Fibroblast of mammary gland (primary cell): ENCODE measurements at places on chromosomes 12 and 14.

GRCh38 chr12:108016022-108016564 is 113.0 kb upstream of the WSCD2 start:
- no peak for DNase-seq

- peak; percentile 36 for DNase-seq
These were observed 42.1 kb downstream of the GPR68 start for GRCh38 chr14:91202234-91202974.

- peak; percentile 64 for DNase-seq
These were observed 108.7 kb upstream of the CCND2 start for GRCh38 chr12:4164559-4165558.

DNA sequence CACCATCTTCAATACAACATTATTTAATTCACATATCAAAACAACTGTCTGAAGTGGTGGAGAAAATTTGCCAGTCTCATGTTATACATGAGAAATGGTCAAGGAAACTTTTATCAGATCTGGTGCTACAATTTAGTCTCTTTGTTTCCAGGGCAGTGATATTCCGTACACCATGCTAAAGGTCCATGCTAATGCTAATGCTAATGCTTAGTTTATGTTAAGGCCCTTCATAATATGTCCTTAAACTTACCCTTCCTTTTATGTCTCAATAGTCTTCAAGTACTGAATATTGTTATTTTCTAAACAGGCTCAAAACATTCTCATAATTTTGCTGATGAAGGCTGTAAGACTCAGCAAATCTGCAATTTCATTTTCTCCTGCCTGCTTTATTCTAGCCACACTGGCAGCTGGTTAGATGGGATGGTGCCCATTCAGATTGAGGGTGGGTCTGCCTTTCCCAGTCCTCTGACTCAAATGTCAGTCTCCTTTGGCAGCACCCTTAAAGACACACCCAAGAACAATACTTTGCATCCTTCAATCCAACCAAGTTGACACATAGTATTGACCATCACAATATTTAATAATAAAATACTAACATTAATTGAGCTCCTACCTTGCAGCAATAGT is 59.8 kb downstream of the TMEM117 start:
- no peak for DNase-seq

DNA sequence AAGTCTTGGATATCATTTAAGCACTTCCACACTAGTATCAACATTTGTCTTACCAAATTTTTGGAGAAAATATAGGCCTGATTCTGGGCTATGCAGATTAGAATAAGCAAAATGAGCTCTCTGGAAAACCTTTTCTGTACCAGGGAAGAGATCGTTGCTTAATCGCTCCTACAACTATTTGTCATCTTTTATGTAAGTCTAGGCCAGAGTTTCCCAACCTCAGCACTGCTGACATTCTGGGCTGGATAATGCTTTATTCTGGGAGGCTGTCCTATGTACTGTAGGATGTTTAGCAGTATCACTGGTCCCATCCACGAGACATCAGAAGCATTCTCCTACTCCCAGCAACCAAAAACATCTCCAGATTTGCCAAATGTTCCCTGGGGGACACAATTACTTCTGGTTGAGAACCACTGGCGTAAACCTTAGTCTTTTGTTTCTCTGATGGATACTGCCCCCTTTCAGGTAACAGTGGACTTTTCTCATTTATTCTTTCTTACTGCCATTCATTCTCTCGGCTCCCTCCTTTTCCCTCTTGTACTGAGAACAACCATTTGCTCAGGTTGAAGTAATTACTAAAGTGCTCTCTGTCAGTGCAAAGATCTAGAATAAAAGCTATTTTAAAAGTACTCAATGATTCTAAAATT is 316.9 kb upstream of the E2F7 start:
- DNase-seq, result peak; percentile 59

GRCh38 chr14:93893661-93894261 is 33.4 kb upstream of the FAM181A start:
- no peak for DNase-seq

DNA sequence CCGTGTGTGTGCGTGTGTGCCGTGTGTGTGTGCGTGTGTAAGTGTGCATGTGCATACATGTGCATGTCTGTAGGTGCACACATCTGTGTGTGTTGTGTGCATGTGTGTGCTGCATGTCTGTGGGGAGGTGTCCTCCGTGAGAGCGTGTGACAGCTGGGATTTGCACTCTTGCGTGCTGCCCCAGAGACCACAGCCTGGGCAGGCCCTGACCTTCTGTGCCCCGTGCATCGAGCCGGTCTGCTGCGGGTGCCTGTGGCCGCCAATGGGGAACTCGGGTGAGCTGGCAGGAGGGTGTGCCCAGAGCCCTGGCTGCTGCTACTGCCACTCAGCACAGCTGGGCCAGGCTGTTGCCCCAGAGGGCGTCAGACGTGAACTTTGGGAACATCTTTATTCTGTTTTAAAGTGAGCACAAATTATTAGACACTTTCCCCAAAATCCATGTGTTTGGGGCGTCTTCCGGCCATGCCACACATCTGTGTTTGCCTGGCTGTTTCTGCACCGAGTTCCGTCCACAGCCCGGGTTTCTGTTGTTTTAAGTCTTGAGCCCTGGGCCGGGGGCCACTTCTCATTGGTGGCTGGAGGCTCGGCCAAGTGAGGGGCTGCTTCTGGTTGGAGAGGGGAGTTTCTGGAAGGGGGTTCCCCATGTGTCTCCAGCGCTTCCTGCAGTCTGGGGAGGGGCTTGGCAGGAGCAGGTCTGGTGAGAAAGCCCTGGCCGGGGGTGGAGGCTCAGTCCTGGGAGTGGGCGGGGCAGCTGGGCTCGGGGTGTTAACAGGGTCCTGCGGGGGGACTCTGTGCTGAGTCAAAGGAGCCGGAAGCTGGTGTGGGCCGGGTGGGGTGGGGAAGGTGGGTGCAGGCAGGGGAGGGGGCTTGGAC is 7.6 kb downstream of the CEP170B start:
- DNase-seq, result peak; percentile 46

GRCh38 chr14:88998027-88998426 is 173.6 kb downstream of the TTC8 start:
- no peak for DNase-seq

DNA sequence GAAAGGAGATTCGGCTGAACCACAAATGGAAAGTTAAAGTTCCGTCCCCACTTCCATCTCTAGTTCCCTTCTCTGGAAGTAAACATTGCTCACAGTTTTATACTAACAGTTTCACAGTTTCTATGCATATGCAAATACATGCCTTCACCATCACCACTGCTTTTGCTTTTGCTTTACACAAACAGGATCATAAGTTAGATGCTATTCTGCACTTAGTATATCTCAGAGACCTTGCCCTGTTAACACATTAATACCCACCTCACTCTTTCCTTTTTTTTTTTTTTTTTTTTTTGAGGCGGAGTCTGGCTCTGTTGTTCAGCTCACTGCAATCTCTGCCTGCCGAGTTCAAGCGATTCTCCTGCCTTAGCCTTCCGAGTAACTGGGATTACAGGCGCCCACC is 890 bp downstream of the TEP1 start:
- no peak for DNase-seq

GRCh38 chr12:100225491-100225890 is 24.9 kb downstream of the ACTR6 start:
- no peak for DNase-seq

DNA sequence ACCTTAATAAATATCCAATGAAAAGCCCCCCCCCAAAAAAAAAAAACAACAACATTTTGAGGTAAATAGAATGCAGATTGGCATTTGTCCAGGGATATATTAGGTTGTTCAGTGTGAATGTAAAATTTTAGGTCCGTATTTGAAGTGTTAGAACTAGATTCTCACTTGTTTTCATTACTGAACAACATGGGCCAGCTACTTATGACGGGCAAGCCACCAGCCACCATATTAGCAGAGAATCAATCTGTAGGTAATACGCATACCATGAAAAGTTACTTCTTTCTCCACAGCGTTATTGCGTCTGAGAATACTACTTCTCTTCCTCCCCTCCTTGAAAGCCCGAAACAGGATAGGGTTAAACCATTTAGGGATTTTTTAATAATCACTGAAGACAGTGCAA is 5.4 kb downstream of the FLRT2 start:
- no peak for DNase-seq

GRCh38 chr14:64880221-64881121 is 764 bp upstream of the SPTB start:
- DNase-seq, result no peak

DNA sequence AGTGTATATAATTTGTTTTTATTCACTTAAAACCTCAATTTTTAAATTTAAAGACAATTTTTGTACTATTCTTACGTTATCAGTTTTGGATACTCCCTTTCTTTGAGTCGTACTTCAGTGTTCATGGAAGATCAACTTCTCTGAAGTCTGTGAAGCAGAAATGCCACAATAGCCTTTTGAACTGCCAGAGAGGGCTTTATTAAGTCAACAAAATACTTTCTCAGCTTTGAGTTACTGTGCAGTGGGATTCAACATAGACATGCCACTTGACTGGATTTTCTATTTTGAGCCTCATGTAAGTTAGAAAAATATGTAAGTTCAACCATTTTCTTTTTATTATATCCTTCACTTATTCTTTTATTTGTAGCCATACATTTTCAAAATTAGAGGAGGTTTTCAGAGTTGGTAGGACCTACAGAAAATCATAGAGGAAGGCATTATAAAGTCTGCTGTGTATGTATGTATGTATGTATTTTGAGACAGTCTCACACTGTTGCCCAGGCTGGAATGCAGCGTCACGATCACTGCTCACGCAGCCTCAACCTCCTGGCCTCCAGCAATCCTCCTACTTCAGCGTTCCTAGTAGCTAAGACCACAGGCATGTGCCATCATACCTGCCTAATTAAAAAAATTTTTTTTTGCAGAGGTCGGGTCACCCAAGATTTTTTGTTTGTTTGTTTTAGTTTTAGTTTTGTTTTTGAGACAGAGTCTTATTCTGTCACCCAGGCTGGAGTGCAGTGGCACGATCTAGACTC is 31.3 kb upstream of the BCAT1 start:
- no peak for DNase-seq

- DNase-seq, result peak; percentile 79
These were observed 6.3 kb downstream of the FLRT2 start for GRCh38 chr14:85535991-85536832.

- DNase-seq, result no peak
These were observed 32.4 kb downstream of the FOXN3 start for GRCh38 chr14:89384636-89385035.

DNA sequence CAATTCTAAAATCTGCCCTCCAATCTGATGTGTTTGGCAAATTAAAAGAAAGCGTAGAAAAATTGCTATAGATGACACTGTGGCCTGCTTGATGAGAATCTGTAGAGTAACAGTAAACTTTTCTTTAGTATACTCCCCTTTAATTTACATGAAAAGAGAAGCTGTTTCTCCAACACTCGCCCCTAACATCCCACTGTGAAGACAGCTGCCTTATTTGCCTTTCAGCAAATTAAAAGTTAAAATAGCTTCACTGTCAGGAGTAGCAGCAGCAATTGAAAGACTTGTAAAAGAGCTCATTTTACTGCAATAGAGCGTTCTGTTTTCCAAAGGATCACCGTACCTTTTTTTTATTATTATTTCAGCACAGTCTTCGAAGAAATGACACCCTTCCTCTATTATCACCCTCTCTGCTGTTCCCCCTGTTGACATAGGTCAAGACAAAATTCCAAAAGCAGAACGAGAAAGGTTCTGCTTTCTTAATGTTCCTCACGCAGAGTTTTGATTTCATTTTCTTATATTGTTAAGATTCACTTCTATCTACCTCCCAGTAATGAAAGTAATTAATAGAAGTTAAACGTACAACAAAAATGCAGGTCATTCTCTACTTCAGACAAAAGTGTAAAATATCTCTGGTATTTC is 153.5 kb upstream of the USP15 start:
- no peak for DNase-seq

GRCh38 chr12:26953447-26953846 is 15.2 kb downstream of the FGFR1OP2 start:
- peak; percentile 45 for DNase-seq

DNA sequence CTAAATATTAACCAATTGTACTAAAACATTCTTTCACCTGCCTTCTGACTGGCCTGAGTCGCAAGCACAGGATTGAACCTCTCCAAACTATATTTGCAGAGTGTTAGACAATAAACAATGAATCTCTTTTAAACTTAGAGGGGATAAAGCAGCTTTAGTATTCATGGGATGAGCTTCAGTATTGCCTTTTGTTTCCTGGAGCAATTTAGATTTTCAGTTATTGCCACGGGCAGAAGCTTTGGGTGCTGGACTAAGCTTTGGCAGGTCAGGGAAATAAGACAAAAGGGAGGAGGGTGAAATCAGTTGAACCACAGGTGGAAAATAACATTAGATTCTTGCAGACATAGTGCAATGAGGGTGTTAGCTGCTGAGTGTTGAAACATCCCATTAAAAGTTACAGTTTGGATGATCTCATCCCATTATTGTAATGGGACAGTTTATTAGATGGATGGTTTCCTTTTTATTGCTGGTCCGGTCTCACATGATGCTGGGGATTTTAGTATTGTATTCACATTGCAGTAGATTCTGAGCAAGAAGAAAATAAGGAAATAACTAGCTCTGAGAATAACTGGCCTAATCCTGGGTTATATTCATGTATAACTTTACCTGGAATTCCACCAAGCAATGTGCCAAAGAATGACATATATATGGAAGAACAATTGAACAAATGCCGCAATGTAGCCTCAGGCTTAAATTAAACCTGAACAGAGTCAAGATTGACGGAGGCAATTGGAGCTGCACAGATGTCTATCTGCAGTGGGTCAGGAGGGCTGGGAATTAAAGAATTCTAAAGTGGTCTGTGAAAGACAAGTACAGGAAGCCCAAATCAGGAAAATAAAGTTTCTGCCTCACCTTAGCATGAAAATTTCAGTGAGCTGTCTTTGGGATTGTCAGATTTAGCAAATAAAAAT is 1092.8 kb upstream of the SEL1L start:
- DNase-seq, result no peak
